NCI-H446 (cell line): ENCODE measurements at places on chromosomes 3 and 15.

DNA sequence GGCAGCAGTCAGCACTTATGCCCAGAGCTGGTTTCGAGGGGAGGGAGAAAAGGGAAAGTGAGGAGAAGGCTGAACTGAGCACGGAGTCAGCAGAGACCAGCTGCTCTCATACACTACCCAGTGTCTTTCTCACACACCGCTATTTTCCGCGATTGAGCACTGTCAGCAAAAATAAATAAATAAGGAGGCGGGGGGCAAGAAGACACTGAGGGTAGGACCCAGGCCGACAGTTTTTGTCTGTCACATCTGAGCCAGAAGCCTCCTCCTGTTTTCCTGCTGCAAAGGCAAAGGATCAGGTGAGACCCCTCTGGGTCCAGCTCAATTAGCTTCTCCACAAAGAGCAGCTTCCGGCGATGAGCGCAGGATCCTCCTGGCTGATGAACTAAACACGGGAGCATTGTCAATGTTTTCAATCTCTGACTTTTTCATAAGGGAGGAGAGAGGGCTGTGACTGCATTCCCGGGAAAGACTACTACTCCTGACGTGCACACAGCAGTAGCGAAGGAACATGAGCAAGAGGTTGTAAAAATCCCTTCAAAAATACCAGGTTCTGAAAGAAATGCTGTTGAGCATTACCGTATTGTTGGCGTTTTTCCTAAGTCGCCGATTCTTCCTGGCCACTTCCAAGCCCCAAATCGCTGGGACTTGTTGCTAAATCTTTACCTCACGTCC, 1.3 kb downstream of the FRMD5 start:
- no peak for DNase-seq

DNA sequence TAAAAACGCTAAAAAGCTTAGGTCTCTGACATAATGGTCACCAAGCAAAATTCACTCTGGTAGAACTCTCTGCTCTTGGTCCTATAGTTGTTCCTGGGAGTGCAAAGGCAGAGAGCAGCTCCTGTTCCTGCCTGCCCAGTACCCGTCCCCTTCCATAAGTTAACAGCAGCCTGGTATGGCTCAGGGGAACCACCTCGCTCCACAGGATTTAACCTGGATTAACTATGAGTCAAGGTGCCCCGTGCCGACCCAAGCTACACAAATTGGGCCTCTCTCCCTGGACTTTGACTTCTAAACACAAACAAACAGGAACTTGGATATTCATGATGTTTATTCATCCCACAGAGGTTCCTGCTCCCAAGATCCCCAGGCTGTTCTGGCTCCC, 32.1 kb downstream of the SCAP start:
- no peak for DNase-seq

DNA sequence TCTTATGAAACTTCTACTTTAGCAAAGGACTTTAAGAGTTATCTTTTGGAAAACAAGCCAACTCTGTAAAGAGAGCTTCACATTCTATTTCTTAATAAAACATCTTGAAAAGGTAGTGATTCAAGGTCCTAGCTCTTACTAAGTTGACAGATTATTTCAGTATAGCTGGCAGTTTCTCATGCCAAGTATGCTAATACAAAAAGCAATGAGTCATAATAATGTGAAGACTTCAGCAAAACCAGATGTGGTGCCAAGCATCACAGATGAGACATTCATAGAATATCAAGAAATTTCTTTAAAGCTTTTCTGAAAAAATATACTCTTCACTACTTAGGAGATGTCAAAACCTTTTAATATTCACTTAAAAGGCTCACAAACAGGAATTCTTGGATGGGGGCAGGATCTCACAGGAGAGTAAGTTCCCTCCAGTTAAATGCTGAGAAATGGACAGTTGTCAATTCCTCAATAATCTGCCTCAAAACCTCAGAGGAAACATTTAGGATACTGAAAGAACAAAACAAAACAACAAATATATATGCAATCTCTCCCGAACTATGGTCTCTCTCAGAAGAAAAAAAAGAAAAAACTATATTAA, 45.6 kb downstream of the DCBLD2 start:
- peak; percentile 45 for DNase-seq

- no peak for DNase-seq
These were observed 37.7 kb upstream of the PRR20G start for GRCh38 chr3:127325629-127325961.

GRCh38 chr3:57545636-57546268, 1.6 kb upstream of the DNAH12 start:
- DNase-seq, result no peak

- peak; percentile 64 for DNase-seq
These were observed 550 bp downstream of the RPP25 start for GRCh38 chr15:74955796-74956647.
